ENCODE measurements at places on chromosomes 7 and 10.

DNA sequence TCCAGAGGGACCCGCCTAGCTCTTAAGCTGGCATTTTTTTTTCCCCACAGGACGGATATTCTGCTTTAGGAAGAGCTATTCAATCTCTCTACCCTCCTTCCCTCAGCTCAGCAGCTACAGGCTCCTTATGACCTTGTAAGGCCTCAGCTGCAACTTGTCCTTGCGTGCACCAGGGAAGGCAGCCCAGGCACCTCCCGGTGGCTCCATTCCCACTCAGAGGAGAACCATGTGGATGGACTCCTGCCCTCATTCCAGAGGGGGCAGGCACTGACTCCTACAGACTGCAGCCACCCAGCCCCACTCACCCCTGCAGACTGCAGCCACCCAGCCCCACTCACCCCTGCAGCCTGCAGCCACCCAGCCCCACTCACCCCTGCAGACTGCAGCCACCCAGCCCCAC lies 73.7 kb downstream of the ITIH5 start:
- DNase-seq: no peak

GRCh38 chr10:52322936-52323335 lies 8.9 kb downstream of the DKK1 start:
- no peak for DNase-seq

DNA sequence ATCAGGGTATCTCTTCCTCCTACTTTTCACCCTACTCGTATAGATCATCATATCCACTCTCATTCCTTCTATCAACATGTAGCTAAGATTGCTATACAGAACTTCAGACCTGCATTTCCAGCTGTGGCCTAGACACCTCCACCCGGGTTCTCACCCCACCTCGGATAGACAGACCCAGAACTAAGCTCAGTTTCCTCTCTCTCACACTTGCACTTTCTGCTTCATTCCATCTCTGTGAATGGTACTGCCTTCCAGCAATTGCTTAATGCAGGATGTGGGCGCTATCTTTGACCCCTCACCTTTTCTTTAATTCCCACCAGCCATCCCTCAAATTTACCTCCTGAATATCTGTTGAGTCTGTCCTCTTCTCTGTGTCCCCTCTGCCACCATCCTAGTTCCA lies 35.7 kb downstream of the AGK start:
- no peak for DNase-seq

DNA sequence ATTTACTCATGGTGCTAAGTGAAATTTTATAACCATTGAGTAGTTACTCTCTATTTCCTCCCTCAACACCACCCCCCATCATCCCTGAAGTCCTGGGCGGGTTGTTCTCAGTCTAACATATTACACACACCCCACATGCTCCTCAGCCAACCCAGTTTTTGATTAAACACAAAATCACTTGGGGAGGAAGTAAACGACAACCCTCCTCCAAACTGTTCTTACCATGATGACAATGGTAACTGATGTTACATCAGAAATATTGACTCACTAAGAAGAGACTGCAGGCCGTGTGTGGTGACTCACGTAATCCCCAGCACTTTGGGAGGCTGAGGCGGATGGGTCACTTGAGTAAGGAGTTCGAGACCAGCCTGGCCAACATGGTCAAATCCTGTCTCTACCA lies 44.2 kb downstream of the RAB11FIP2 start:
- DNase-seq: no peak

GRCh38 chr10:33137356-33138005 lies 179.5 kb upstream of the ITGB1 start:
- no peak for DNase-seq

- no peak for DNase-seq
These were observed 104.0 kb downstream of the PON1 start for GRCh38 chr7:95220328-95220727.

GRCh38 chr10:92239600-92240288 lies 51.1 kb downstream of the CPEB3 start:
- DNase-seq: peak; percentile 13
